ENCODE measurements at places on chromosomes 3 and 15.

DNA sequence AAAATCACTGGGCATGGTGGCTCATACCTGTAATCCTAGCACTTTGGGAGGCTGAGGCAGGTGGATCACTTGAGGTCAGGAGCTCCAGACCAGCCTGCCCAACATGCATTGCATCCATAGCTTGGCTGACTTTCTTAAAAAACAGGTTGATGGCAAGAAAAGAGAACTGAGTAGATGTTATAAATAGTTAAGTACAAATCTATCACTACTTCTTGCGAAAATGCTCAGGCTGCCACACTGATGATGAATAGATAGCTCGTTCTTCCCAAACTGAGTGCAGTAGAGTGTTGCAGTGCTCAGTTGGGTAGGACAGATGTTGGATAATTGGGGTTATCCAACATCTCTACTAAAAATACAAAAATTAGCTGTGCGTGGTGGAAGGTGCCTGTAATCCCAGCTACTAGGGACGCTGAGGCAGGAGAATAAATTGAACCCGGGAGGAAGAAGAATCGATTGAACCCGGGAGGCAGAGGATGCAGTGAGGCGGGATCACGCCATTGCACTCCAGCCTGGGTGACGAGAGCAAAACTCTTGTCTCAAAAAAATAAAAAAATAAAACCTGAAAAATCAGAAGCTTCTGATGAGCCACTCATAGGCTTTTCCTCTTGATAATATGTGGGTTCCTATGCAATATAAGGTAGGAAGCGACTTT lies 1.2 kb downstream of the BTLA start:
- no peak for DNase-seq

GRCh38 chr3:159785273-159785708 lies 203.3 kb upstream of the IL12A start:
- no peak for DNase-seq

- no peak for DNase-seq
These were observed 145.4 kb upstream of the PROK2 start for GRCh38 chr3:71930056-71930991.

DNA sequence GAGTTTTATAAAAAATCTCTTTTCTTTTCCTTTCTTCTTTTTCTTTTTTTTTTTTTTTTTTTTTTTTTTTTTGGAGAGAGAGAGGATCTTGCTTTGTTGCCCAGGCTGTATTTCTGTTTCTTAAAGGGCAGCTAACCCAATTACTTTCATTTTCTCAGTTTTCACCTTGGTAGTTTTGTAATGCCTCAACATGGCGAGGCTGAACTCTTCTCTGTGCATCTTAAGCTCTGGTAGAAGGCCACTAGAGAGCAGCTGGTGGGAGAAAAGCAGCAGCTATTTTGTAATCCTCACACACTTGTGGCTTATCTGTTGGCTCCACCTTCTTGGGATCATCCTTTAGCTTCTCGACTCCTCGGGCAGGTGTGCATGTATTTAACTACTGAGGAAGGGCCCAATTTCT lies 152.2 kb upstream of the MEIS2 start:
- DNase-seq, result no peak

DNA sequence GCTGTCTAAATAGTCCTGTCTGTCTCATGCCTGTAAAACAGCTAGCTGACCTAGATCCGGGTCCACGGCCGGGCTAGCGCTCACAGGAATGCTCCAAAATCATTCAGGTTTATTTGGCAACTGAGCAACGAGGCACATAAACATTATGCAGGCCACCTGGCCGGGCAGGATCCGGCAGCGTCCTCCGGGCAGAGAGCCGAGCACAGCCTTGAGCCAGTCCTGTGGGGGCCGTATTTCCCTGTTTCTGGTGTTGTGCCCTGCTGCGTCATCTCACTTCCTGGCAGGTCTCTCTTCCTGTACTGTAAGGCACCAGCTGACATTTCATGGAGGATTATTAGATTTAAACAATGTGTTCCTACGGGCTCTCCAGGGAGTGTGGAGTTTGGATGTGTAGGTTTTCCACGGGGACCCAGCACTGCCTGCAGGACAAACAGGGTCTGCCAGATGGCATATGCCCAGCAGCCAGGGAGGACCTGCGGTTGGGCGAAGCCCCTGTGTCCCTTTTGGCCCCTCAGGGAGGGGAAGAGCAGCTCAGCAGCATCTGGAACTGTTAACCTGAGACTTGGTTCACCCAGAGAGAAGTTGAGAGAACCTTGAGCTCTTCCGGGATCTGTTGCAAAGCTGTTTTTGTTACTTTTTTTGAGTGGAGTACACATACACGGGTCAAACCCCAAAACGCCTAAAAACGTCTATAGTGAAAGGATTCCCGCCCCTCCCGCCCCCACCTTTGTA lies 16.6 kb upstream of the LRRK1 start:
- no peak for DNase-seq

GRCh38 chr15:89870006-89870405 lies 23.8 kb downstream of the AP3S2 start:
- DNase-seq, result no peak

- no peak for DNase-seq
These were observed 27.4 kb upstream of the CD47 start for GRCh38 chr3:108118038-108118768.

DNA sequence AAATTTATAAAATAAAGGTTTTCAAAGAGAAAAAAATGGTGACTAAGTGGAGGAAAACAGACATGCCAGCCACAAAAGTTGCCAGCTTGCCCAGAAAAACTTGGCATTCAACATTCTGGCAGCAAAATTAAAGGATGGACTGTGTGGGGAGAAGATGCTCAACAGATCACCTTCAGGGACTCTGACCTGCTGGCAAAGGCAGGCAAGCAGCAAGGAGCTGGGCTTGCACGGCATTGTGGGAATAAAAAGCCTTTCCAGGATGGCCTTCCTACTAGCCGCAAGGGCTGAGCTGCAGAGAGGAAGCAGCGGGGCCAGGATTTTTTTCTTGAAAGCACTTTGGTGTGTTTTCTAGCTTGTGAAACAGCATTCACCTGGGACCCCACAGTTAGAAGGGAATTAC lies 101.9 kb upstream of the CACNA2D3 start:
- no peak for DNase-seq

- no peak for DNase-seq
These were observed 119.1 kb downstream of the ROBO2 start for GRCh38 chr3:77158730-77159581.

DNA sequence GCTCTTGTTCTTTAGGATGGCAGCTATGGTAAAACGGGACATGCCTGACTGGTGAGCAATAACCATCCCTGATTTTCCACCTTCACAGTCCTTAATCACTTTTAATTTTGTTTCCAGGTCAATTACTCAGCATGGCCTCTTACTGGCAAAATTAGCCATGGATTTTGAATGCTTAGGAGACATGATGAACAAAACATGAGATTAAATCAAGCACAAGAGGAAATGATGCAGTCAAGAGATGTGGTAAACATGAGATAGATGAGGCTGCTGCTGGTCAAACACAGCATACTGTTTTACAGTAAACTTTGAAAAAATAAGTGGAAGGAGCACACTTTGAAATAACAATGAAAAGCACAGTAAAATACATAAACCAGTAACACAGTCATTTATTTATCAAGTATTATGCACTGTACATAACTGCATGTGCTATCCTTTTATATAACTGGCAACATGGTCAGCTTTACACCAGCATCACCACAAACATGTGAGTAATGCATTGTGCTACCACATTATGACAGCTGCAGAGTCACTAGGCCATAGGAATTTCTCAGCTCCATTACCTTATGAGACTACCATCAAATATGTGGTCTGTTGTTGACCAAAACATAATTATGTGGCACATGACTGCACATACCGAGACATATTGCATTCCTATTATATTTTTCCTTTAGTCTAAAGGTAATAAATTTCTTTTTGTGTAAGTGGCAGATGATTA lies 30.1 kb upstream of the ZNF502 start:
- DNase-seq, result no peak

GRCh38 chr3:15629860-15630597 lies 28.5 kb downstream of the BTD start:
- no peak for DNase-seq

- no peak for DNase-seq
These were observed 12.4 kb downstream of the RBPMS2 start for GRCh38 chr15:64763021-64763420.
